ENCODE measurements at places on chromosomes 4 and X. TPM values are rescaled to one million over a fixed set of nuclear protein-coding genes. Genes with fewer than 3 reads are reported as not detected.
A peak's percentile ranks its signal among the peaks of the same experiment; 100 is the strongest.

SMIM10L2A gene
- not detected for total RNA-seq

CNGA1 gene
- not detected for total RNA-seq

- H3K27ac ChIP-seq = no peak overlapping the region
- H3K27me3 ChIP-seq = no peaks in the 10 kb centered on the region
- no peaks in the 10 kb centered on the region for H3K4me1 ChIP-seq
- no peak overlapping the region for H3K4me3 ChIP-seq
- H3K36me3 ChIP-seq = no peaks in the 10 kb centered on the region
- DNase-seq = no peak
Observed at GRCh38 chr4:23956601-23957364, 66.9 kb upstream of the PPARGC1A start.

- H3K36me3 ChIP-seq = peaks cover 7% of the 10 kb centered on the region
- no peak for DNase-seq
- H3K4me3 ChIP-seq = peak overlapping the region; percentile 60
- H3K27me3 ChIP-seq = no peaks in the 10 kb centered on the region
- peak overlapping the region; percentile 18 for H3K27ac ChIP-seq
Observed at GRCh38 chr4:17577665-17578481, 875 bp downstream of the LAP3 start.

DNA sequence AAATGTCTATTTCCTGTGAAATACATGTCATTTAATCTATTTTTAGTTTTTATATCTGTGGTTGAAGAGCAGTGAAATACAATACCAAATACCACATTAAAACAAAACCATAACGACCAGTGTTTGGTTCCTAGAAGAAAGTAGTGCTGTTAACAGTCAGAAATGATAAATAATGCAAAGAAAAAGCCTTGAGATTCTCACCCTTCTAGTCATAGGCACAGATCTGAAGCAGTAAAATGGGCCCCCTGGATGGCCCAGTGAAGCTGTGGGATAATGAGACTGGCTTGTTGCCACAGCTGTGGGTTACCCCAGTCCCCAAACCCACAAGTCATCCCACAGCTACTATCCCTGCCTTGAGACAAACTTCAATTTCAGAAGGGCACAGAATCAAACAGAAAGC, 137.3 kb upstream of the RPL34 start:
- no peaks in the 10 kb centered on the region for H3K27me3 ChIP-seq
- no peaks in the 10 kb centered on the region for H3K36me3 ChIP-seq
- H3K4me3 ChIP-seq = no peak overlapping the region
- H3K4me1 ChIP-seq = peaks cover 45% of the 10 kb centered on the region
- peak; percentile 77 for DNase-seq

IL3RA gene
- total RNA-seq = not detected

DNA sequence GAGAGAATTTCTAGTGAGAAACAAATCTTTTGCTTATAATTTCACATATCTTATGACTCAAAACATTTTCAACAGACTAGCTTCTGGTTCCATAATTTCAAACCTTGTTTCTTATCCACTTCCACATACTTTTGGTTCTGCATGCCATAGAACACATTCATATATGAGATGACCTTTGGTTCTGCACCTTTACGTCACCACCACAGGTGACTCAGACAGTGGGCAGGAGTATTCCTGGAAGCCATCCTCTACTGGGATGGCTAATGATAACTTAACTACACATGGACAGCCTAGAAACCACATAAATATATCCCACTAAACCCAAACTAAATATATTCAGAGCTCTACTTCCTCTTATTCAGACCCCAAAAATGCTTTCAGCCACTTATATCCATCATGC, 133.3 kb downstream of the DCK start:
- no peaks in the 10 kb centered on the region for H3K36me3 ChIP-seq
- DNase-seq = no peak
- H3K4me1 ChIP-seq = no peaks in the 10 kb centered on the region
- no peak overlapping the region for H3K4me3 ChIP-seq
- H3K27me3 ChIP-seq = no peaks in the 10 kb centered on the region

DNA sequence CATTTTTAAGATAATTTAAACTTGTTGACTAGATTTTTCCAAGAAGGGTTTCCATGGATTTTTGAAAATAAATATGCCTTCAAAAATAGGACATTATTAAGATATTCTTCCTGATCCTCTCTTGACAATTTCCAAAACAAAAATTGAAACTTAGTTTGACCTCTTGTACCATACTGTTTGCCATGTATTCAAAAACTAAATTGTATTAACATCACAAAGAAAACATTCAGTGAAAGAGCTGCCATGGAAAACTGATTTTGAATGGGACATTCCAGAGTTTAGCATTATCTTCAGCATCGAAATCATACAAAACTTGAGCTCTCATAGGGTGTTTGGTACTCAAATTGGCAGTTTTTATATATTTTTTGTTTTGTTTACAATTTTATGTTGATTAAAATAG, 68.0 kb upstream of the HPGD start:
- no peak for DNase-seq
- H3K27me3 ChIP-seq = no peaks in the 10 kb centered on the region
- no peaks in the 10 kb centered on the region for H3K4me1 ChIP-seq
- H3K36me3 ChIP-seq = no peaks in the 10 kb centered on the region

Measured in SJCRH30 (cell line).